Fibroblast of skin of back (primary cell): ENCODE measurements at places on chromosomes 1 and 21.

- DNase-seq = peak; percentile 68
These were observed 65.6 kb downstream of the KCNJ15 start for GRCh38 chr21:38322311-38322950.

GRCh38 chr1:11787251-11787803 is 18.4 kb downstream of the MTHFR start:
- peak; percentile 67 for DNase-seq

- no peak for DNase-seq
These were observed 139.8 kb upstream of the ST6GALNAC5 start for GRCh38 chr1:76727520-76727919.

DNA sequence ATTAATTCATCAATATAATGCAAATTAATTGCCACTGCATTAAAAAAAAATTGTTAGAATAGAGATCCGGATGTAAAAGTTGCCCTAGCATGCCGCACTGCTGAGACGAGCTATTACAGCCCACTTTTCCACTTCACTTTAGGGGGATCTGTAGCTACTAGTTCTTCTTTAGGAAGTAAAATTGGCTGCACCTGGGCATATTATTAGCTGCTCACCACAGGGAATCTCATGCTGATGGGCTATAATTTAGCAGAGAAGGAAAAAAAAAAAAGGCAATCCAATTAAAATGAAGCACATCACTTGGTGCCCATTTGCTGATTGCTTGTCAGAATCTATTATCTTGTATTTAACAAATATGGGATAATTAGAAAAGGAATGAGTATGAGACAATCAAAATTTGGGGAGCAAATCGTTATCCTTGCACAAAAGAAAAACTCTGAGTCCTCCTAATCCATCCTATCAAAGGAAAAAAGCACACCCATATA is 233.4 kb downstream of the DSCAM start:
- DNase-seq = no peak

GRCh38 chr1:30550365-30551220 is 172.8 kb downstream of the MATN1 start:
- no peak for DNase-seq

GRCh38 chr1:81424816-81425215 is 375.9 kb upstream of the ADGRL2 start:
- DNase-seq = no peak

- DNase-seq = no peak
These were observed 29.9 kb downstream of the BCAR3 start for GRCh38 chr1:93651695-93652094.

- DNase-seq = no peak
These were observed 112.1 kb downstream of the TLR5 start for GRCh38 chr1:223030871-223031400.

GRCh38 chr21:36297938-36298572 is 21.9 kb upstream of the MORC3 start:
- peak; percentile 58 for DNase-seq

- no peak for DNase-seq
These were observed 11.5 kb downstream of the GPR3 start for GRCh38 chr1:27403931-27404330.

GRCh38 chr1:16420424-16421118 is 16.7 kb downstream of the SPATA21 start:
- no peak for DNase-seq

GRCh38 chr1:78472851-78473496 is 17.8 kb upstream of the PTGFR start:
- DNase-seq = no peak

- DNase-seq = peak; percentile 91
These were observed 180.8 kb upstream of the KCNK2 start for GRCh38 chr1:214901718-214902117.

GRCh38 chr1:208036106-208036808 is 125.3 kb upstream of the CD34 start:
- no peak for DNase-seq

DNA sequence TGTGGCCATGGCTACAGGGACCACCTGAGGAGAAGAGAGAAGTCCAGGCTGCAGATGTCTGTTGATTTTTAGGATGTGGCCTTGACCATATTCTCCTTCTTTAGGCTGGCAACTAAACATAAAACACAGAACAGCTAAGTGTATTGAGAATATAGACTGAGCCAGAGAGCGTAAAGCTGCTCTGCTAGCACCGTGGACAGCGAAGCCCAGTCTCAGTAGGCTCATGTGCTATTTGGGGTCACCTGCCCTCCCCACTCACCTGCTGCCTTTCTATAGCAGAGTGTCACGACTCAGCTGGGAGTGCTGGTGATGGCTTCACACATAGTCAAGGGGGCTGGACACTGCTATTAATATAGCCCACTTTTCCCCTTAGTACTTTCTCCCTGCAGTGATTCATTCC is 278.5 kb downstream of the KCNH1 start:
- DNase-seq = no peak
